Brain microvascular endothelial cell (primary cell): ENCODE measurements at places on chromosomes 11 and 22.
A peak's percentile ranks its signal among the peaks of the same experiment; 100 is the strongest.

- DNase-seq, result no peak
Measured at GRCh38 chr11:66321606-66322005, 4.8 kb upstream of the CD248 start.

DNA sequence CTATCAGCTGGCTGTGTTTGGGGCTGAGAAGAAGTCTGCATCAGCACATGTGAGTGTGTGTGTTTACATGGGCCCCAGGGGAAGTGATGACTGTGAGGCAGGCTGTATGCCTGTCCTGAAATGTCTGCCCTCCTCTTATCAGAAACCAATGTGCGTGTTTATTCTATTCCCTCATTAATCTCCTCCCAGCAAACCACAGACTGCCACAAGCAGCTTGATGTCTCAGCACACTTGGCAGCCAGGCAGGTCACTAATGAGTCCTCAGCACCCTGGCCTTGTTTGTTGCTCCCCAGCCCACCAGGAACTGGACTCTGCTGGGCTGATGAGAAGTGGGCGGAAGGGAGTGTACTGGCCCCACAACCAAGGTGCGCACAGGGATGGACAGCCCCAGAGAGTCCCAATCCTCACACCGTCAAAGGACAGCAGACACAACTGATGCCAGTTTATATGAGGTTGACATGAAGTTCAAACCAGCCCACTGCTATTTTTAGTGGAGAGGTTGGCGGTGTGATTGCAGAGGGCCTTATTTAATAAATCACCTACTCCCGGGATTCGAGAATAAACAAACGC lies 225.8 kb downstream of the ETS1 start:
- DNase-seq, result peak; percentile 77

GRCh38 chr11:11351042-11351586 lies 1.9 kb downstream of the CSNK2A3 start:
- no peak for DNase-seq

- DNase-seq, result no peak
Measured at GRCh38 chr11:86230179-86230804, 14.3 kb upstream of the EED start.

DNA sequence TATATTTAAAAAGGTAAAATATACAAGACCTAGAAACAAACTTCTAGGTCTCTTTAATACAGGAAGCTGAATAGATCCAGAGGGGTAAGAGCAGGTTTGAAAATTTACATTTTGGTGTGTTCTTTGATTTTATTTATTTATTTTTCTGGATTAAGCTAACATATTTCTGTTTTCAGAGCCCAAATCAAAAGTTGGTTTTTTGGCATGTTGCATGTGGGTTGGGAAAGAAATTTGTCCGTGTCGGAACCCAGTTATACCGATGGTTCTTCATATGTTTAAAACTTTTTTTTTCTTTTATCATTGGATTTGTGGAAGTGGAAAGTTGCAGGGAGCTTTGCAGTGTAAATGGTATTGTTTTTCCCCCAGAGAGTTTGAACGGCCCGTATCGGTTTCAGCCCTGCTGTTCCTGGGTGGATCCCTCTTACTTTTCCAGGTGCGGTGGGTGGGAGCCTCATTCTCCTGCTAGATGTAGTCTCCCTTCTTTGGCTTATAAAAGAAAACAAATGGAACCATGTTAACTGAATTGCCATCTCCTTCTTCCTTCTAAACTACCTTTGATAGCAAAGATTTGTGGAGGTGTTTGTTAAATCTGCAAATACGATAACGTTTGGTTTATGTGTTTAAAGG lies 746 bp downstream of the CTNND1 start:
- no peak for DNase-seq

DNA sequence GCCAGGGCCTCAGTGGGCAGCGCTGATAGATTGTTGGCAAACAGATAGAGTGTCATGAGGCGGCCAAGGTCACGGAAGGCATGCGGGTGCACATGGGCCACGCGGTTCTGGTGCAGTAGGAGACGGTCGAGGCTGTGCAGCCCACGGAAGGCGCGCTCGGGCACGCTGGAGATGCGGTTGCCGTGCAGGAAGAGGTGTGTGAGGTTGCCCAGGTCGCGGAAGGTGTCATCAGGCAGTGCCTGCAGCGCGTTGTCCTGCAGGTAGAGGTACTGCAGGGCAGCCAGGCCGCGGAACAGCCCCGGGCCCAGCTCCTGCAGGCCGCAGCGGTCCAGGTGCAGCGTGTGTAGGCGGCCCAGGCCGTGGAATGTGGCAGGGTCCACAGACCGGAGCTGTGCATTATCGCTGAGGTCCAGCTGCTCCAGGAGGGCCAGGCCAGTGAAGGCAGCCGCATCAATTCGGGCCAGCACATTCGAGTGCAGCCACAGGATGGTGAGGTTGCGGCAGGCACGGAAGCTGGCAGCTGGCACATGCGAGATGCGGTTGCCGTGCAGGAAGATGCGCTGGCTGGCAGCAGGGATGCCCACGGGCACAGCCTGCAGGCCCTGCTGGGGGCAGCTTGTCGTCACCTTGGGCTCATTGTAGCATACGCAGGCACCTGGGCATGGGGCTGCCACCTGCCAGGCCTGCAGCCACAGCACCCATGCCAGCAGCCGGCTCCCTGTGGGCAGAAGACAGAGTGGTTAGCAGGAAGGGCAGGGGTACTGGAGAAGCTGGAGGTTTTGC lies 25.5 kb downstream of the RTN4R start:
- DNase-seq, result no peak

DNA sequence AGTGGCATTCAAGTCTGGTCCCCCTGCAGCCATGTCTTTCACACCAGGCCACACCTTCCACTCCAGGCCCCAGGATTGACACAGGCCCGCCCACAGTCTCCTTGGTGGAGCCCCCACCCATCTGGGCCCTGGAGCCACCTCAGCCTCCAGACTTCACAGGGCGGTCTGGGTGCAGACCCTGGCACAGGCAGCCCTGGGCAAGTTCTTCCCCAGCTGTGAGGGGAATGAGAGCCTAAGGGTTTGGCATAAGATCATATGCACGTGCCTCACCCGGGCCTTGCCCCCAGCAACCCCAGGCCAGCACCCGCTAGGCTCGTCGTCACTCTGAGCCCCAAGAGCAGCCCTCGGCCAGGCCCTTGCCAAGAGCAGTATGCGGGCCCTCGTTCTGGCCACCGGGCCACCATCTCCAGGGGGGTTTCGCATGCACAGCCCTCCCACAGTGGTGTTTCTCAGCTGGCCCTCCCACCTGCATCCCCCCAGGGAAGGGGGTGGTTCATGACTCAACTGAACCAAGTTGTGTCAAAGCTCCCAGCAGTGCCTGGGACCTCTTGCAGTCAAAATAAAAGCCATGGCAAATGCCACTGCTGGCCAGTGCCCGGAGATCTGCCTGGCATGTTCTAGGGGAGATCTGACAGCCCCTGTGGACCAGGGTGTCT lies 70.4 kb upstream of the KCNQ1OT1 start:
- no peak for DNase-seq

GRCh38 chr22:29642694-29643093 lies 39.3 kb downstream of the NF2 start:
- DNase-seq, result no peak

DNA sequence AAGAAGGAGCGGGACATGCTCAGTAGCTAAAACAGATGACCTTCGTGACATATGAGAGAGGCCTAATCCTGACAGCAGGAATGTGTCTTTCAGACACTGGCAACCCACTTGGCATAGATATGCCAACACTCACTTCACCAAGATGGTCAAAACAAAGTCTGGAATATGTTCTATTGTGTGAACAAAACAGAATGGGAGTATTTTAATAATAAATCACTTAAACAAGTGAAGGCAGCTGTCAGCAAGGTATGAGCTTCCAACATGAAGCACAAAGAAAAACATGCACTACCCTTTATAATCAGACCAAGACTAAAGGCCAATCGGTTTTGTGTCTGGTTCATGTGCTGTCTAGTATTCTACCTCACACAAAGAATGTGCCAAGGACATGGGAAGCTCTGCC lies 23.1 kb downstream of the CCDC34 start:
- no peak for DNase-seq

- peak; percentile 68 for DNase-seq
Measured at GRCh38 chr22:43007519-43008102, 7.3 kb downstream of the PACSIN2 start.

DNA sequence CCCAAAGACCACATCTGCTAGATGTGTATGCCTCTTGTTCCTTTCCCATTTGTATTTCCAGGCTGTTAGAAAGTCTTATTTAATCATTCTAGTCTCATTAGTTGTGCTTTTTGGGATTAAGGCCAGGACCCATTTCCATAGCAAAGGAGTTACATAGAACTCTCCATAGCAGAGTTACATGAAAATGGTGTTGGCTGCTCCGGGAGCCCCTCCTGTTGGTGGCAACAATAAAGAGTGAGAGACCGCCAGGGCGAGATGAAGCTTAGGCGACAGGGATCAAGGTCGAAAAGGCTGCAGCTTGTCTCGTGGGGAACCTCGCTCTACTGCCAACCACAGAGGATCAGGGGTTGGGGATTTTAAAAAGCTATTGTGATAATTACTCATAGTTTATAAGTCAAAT lies 58.3 kb downstream of the GRIK4 start:
- no peak for DNase-seq

DNA sequence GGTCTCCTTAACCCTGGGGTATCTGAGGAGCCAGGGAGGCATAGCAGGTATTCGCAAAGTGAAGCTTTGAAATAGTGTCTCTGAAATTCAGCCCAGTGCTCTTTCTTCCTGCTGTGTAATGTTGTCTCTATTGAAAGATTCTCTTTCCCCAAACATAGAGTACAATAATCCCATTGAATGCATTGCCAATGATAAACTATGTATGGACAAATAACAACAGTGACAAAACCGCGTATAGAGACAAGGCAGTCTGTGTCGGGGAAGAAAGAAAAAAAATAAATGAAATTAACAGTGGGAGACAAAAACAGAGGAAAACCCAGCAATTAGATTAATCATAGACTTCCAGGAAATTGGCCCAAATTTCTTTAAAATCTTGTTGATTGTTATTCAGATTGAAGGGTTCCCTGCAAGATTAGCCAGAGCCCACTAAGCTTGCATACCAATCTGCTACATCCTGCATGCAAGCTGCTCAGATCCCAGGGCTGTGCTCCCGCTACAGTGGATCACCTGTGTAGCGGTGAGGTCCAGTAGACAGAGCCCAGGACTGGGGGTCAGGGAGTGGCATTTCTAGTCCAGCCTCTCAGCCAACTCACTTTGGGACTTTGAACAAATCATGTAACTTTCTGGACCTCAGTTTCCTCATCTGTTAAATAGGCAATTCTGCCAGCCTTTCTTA lies 492.8 kb downstream of the INSC start:
- no peak for DNase-seq

- no peak for DNase-seq
Measured at GRCh38 chr11:85249482-85249881, 377.7 kb downstream of the DLG2 start.

- no peak for DNase-seq
Measured at GRCh38 chr11:77823775-77824174, 2.8 kb downstream of the AAMDC start.

DNA sequence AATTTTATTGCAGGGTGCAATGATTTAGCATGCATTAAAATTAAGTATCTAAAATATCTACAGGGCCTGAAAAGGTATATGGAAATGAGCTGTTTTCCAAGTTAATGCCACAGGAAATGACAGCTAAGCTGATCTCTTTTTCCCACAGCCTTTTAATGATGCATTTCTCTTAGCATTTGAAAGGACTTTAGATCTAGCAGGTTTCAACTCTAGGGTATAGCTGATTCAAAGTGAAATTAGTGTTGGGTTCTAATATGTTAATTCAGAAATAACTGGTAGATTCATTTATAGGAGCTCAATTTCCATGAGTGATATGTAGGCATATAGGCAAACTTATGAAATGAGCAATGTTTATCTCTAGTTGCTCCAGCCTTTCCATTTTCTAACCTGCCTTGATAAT lies 274.2 kb downstream of the CASP12 start:
- DNase-seq, result no peak

GRCh38 chr11:122178795-122179194 lies 62.8 kb upstream of the BLID start:
- no peak for DNase-seq

- no peak for DNase-seq
Measured at GRCh38 chr11:128533472-128533871, 53.9 kb downstream of the ETS1 start.

GRCh38 chr11:125312812-125313211 lies 148.3 kb downstream of the PKNOX2 start:
- no peak for DNase-seq

DNA sequence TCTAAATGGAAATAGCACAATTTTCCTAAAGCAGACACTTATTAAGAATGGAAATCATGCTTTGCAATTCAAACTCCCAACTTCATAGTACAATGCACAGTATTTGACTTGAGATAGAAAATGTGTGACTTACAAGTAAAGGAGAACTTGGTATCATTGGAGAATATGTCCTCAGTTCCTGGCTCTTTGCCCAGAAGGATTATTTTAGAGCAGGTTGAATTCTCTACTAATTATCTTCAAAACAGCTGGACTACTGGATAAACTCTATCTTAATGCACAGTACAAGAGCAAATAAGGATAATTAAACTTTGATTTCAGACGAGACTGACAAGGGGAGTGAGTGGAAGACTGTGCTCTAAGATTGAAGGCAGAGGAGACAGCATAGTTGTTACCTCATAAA lies 839.4 kb downstream of the OPCML start:
- DNase-seq, result no peak

- DNase-seq, result no peak
Measured at GRCh38 chr22:43000441-43001175, 14.3 kb downstream of the PACSIN2 start.

- peak; percentile 63 for DNase-seq
Measured at GRCh38 chr11:35615921-35616900, 2.0 kb upstream of the FJX1 start.

- DNase-seq, result no peak
Measured at GRCh38 chr11:120929090-120929489, 94.8 kb upstream of the TBCEL start.

DNA sequence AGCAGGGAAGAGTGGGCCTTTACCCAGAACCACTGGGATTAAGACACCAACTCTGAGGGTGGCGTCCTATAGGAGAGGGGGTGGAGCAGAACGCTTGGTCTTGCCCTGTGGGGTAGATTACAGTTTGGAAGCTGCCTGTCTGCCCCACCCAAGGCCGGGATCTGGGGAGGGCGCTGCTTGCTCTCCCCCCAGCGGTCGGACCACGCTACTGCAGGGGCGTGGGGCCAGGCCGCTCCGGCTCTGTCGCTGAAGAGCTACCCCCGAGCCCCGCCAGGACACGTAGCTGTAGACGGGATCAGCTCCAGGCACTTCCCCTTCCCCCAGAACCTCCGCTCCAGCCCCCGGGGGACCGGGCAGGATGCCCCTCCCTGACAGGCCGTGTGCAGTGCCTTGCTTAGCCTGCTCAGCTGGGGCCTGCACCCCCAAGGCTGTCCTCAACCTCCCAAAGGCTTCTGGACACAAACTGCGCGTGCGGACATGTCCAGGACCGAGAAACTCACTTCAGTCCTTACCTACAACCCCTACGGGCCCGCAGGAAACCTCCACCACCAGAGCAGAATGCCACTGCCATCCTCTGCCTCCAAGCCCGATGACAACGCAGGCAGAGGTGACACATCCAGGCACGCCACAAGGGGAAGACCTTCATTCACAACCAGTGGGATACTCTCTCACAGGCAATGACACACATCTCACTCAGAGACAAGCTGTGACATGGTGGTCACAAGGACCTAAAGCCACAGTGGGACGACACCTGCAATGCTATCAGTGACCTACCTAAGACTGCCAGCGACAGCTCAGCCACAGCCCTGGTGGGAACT lies 3.6 kb downstream of the AHNAK start:
- DNase-seq, result peak; percentile 55
